Activated naive CD4-positive, alpha-beta T cell treated with anti-CD3 and anti-CD28 coated beads, Interleukin-2, amount 50 U/mL, for 72 hours (primary cell): ENCODE measurements at places on chromosomes 5 and 9. TPM values are rescaled to one million over a fixed set of nuclear protein-coding genes. Genes with fewer than 3 reads are reported as not detected.
A peak's percentile ranks its signal among the peaks of the same experiment; 100 is the strongest.

DNA sequence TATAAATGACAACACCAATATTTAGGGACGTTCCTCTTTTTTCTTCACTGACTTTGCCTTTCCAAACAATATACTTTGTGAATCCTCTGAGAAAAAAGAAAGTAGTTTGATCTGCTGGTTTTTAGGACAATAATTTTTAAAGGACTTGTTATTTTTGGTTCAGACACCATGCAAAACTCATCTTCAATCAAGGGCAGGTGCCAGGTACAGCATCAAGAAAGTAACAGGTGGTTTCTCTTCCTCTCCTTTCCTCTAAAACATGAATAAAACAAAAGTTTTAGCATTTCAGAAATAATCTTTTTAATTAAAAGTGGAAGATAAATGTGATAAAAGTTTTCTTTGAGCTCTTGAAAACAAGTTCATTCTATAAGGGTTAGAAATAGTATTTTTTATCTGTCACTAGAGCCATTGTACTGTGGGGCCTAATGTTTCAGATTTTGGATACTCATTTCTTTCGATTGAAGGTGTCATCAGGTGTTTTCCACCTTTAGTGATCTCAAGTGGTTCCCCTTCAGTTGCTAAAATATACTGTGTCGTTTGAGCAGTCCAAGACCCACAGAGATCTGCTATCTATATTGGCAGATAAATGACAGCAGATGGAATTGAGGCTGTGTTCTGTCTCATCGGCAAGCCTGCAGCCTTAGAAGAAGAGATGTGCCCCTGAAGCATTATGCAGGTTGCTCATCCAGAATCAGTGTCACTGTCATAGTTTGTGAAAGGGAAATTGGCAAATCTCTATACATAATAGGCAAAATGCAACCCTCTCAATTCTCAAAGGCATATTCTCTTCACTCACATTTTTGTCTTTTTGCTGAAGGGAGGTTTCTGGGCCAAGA, 499.7 kb downstream of the PDE4D start:
- no peak for DNase-seq

DNA sequence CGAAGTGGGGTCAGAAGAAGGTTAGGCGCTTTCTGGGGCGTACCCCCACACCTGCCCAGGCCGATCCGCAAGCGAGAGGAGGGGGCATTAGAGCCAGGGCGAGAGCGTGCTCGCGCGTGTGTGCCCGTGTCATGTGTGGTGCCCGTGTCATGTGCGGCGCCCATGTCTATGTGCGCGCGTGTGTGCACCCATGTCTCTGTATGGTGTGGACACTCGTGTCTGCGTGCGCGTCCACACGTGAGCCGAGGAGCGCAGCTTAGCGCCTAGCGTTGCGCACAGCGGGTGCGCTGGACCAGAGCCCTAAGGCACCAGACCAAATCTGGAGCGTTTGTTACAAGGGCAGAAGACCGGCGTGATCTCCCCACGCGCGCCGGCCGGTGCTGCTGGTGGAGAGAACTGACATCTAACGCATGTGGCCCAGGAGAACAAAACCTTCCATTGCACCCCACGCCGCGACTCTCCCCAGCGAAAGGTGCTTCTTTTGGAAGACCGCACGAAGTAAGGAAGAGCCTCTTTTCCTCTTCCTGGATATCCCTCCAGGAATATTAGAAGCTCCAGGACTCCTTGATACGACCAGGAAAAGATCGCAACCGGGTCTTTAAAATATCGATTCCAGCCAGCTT, 644 bp downstream of the NIM1K start:
- peak; percentile 55 for DNase-seq

- DNase-seq: peak; percentile 2
Observed at GRCh38 chr5:122415030-122415800, 103.2 kb downstream of the SNCAIP start.

DNA sequence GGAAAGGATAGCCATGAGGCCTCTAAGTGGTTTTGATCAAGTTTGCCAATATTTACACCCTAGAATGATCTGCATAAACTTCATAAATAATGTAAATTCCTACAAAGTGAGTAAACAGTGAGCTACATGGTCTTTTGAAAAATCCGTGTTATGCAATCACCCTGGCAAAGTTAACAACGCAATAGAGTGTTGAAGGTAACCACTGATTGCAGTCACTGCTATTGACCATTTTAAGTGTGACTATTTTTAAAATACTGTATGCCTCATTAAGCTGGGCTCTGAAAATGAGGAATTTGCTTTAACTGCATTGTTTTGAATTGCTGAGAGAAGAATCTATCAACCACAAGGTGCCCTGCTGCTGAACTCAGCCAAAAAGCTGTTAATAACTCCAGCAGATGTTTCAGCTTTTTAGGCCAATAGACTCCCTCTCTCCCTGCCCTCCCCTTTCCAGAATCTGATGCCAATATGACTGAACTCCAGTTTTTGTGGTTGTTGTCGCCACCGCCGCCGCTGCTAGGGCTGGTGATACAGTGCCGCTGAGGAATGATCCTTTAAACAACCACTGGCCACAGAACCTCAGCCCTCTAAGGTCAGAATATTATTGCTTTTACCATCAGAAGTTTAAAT, 35.3 kb upstream of the SMARCA2 start:
- no peak for DNase-seq

- no peak for DNase-seq
Observed at GRCh38 chr5:150574818-150575547, 65.5 kb upstream of the SYNPO start.

- DNase-seq: peak; percentile 75
Observed at GRCh38 chr5:170603578-170604565, 100.1 kb downstream of the KCNIP1 start.

- no peak for DNase-seq
Observed at GRCh38 chr5:150328515-150328914, 25.8 kb upstream of the ARSI start.

GRCh38 chr9:37382161-37382981, 40.1 kb upstream of the GRHPR start:
- no peak for DNase-seq

DNA sequence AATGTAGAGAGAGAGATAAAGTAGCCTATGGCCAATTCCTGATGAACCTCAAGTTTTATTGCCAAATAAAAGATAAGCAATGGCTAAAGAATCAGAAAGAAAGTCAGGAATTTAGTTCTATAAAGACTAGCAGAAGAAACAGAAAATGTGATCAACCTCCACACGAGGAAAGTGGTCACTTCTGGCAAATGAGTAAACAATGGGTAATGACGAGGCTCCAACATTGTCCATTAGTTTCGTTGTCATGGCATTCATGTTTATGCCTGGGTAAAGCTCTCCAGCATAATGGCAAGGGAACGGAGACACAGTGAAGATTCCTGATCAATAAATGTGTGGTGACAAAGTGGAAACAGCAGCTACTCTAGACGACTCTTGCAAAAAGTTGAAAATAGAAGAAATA, 341.8 kb upstream of the CTNND2 start:
- no peak for DNase-seq

DNA sequence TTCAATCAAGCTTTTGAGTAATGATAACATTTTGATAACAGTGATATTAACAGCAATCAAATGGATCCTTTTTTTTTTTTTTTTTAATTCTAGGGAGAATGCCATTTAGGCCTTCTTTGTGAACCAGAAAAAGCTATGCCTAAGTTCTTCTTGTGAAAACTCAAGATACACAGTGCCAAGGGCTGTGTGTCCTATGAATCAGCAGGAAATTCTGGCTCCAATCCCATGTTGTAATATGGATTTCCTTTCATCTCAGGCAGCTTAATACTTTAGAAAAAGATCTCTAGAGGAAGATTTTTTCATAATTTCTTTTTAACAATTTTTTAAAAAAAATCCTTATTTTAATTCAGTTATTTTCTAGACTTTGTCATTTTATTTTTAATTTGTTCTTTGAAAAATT, 96.1 kb downstream of the NUDT12 start:
- DNase-seq: no peak

DNA sequence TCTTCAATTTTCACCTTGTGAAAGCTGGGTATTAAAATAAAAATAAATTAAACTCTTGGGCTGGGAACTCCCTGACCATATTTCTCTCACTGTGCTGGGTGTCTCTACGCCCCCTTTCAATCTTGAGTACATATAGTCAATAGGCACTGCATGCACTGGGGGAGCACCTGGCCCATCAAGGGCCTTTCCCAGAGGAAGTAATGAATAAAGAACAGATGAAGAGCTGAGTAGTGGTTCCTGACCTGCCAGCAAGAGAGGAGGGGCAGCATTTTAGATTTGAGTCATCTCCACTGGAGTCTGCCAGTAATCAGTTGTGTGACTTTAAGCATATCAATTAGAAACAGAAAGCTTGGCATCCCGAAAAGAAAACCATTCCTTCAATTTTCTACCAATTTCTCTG, 6.2 kb downstream of the MAPKAP1 start:
- peak; percentile 7 for DNase-seq

DNA sequence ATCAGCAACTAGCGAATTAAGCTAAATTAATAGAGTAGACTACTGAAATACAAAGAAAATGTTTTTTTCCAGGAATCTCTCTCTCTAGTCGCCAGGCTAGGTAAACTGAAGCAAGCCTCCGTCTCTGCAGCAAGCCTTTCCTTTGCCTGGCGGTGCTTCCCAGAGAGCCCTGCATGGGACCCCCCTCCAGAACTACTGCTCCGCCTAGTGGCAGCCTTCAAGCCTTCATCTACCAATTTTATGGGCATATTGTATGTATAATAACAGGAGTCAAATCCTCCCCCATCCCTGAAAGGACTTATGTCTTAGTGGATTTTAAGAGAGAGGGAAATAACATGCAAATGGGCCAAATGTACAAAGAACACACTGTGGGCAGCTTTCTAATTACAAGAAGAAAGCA, 241.9 kb downstream of the SAXO1 start:
- no peak for DNase-seq

GRCh38 chr5:16666883-16667398, 50.1 kb upstream of the RETREG1 start:
- DNase-seq: no peak

DNA sequence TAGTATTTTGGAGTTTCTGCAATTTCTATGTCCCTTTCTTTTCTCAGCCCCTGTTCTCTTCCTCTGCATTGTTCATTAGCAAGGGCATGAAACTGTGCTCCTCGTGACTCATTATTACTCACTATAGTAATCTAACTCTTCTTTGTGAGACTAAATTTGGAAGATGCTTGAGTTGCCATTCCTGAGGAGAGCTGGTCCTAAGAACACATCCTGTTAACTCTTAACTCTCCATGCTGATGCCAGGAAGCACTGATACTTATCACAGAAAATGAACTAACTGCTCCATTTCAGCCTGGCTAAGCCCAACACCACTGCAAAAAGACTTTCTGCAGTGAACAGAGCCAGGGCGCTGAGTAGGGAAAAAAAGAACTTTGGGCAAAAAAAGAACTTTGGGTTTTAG, 10.6 kb upstream of the CSNK1A1 start:
- no peak for DNase-seq

DNA sequence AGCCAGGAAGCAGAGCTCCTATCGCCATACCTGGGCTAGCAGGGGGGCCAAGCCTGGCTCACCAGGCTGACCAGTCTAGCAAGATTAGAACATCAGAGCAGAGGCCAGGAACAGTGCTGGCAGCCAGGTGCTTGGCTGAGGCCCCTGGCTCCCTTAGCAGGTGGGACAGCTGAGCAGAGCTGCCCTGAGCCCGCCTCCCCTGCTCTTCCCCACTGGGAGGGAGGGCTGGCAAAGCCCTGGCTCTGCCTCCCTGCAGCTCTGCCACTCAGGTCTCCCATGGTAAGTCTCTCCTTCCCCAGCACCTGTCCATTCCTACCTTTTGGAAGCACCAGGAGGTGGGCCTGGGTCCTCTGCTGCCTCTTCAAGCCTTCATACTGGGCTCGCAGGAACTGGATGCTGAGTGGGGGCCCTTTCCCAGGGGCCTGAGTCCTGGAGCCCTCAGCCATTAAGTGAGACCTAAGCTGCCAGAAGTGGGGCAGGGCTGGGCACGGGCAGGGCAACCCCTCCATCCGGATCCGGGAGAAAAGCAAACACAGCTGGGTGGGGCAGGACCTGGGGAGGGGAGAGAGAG, 803 bp downstream of the C9orf152 start:
- no peak for DNase-seq

- no peak for DNase-seq
Observed at GRCh38 chr5:136226401-136226800, 33.4 kb upstream of the SMIM32 start.

- DNase-seq: no peak
Observed at GRCh38 chr5:73946919-73947602, 321.1 kb downstream of the ARHGEF28 start.

DNA sequence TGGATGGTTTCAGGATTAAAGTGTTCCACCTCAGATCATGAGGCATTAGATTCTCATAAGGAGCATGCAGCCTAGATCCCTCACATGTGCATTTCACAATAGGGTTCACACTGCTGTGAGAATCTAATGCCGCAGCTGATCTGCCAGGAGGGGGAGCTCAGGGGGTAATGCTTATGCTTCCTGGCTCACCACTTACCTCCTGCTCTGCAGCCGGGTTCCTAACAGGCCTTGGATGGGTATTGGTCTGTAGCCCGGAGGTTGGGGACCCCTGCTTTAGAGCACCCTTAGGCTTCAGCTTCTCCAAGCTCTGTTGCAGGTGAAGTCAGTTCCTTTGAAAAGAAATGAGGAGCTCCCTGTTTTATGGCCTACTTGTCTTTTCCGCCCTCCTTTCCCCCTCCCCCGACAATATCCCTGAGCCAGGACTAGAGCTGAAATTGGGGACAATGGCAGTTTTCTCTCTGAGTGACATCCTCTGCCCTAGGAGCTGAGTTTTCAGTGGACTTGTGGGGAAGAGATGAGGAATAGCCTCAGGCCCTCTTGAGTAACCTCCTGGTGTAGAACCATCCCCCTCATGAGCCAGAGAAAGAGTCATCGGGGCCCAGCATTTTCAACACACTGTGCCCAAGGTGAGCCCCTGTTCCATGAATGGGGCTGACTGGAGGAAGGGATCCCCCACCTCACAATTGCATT, 16.2 kb upstream of the MAT2B start:
- no peak for DNase-seq

- no peak for DNase-seq
Observed at GRCh38 chr5:90911169-90911568, 352.6 kb downstream of the ADGRV1 start.

- no peak for DNase-seq
Observed at GRCh38 chr9:69027355-69028097, 8.0 kb upstream of the FXN start.

- DNase-seq: no peak
Observed at GRCh38 chr5:10502130-10502529, 60.5 kb downstream of the ROPN1L start.

DNA sequence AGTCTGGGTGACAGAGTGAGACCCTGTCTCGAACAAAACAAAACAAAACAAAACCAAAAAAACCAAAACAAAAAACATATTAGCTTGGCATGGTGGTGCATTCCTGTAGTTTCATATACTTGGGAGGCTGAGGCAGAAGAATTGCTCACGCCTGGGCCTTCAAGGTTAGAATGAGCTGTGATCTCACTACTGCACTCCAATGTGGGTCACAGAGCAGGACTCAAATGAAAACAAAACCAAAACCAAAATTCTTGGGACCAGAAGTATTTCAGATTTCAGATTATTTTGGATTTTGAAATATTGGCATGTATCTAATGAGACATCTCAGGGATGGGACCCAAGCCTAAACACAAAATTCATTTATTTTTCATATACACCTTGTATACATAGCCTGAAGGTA, 80.2 kb downstream of the TMC1 start:
- DNase-seq: no peak

The GALNT10 gene
- total RNA-seq: 22.9 TPM

The WDR38 gene
- total RNA-seq: not detected

The SCAMP1 gene
- 17.7 TPM for total RNA-seq

The TAF11L5 gene
- not detected for total RNA-seq

The HSPB3 gene
- not detected for total RNA-seq

The TXNDC8 gene
- total RNA-seq: not detected

The N4BP3 gene
- 5.7 TPM for total RNA-seq

The GCNT4 gene
- 3.3 TPM for total RNA-seq

The IL3 gene
- total RNA-seq: 9.7 TPM

The RAB3C gene
- not detected for total RNA-seq

The BARX1 gene
- total RNA-seq: not detected

The WWC1 gene
- 6.1 TPM for total RNA-seq

The PHF24 gene
- total RNA-seq: 0.09 TPM

The PCAT7 gene
- not detected for total RNA-seq
